Activated gamma-delta T cell (primary cell): ENCODE measurements at places on chromosomes 6 and 20.

- no peak for DNase-seq
Measured at GRCh38 chr6:56347526-56347925, 100.1 kb upstream of the COL21A1 start.

- no peak for DNase-seq
Measured at GRCh38 chr6:40965046-40965445, 74.0 kb downstream of the UNC5CL start.

DNA sequence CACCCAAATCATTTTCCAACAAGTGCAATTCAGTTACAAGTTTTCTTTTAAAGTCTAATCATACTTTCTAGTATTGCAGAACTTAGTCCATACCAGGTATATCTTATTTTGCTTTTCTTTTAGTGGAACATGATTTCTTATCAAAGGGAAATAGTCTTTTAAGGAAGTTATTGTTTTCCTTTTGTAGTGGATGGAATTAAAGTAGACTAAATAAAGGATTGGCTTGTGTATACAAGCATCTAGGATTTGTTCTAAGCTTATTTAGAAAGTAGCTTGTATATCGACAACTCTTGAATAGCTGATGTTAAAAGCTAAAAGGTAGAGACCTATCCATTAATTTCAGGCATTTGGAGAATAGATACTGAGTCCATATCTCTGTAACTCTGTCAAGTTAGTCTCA is 14.8 kb downstream of the DCBLD1 start:
- DNase-seq: no peak

GRCh38 chr6:167296902-167297301 is 5.8 kb downstream of the UNC93A start:
- DNase-seq: no peak

DNA sequence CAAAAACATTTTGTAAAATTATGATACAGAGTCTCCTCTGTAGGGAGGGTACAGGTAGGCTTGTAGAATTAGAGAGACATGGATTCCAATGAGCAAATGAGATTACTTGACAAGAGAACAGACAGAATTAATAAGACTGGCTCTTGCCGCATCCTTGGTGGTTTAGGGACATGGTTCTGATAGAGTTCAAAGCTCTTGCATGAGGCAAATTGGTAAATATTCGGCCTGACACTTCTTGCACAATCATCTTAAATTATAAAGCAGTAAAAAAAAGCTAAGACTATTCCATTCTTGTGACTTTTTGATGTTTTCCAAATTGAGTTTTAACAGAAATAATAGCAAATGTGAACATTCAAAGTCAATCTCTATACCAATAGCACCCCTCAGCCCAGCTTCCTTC is 14.9 kb upstream of the KLHL31 start:
- DNase-seq: no peak

GRCh38 chr6:119350202-119350951 is 816 bp upstream of the MAN1A1 start:
- DNase-seq: no peak

- no peak for DNase-seq
Measured at GRCh38 chr6:56595490-56596122, 47.1 kb downstream of the DST start.

GRCh38 chr6:66796987-66797386 is 1090.0 kb upstream of the EYS start:
- DNase-seq: no peak

GRCh38 chr6:89834884-89835792 is 5.5 kb downstream of the CASP8AP2 start:
- DNase-seq: no peak

GRCh38 chr20:58389968-58390658 is 1.1 kb downstream of the VAPB start:
- no peak for DNase-seq

- DNase-seq: no peak
Measured at GRCh38 chr6:105799056-105799455, 287.1 kb upstream of the PRDM1 start.

DNA sequence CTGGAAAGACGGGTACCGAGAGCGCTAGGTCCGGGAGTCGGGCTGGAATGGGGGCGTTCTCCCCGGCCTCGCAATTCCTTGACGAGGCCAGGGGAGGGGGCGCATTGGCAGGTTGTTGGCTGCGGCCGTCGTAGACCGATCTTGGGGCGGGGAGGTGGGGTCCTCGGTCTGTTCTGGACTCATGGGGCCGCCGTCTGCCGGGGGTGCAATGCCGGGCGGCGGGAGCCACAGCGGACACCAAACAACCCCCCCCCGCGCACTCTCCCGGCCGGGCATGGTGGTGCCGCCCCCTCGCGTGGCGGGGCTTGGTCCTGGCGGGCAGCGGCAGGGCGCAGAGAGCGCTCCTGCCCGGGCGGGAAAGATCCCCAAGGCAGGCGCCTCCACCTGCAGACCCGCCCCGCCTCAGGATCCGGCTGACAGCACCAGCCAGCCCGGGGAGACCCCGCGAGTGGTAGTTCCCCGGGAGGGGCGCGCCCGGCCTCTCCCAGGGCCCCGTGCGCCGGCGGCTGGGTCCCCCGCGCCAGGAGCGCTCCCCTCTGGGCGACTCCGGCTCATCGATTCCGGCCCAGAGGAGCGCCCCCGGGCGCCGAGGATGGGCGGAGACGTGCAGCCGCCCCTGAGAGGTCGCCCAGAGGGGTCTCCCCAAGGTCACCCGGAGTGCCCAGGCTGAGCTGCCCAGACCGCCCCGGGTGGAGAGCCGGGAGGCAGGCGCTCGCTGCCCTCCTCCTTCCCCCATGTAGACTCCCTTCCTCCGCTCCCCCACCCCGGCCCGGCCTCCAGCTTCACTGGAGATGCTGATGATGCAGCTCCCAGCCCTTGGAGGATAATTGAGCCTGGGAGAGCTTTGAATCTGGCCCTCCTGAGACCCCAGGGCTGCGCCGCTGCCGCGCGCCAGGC is 709 bp downstream of the PPP1R16B start:
- peak; percentile 46 for DNase-seq

DNA sequence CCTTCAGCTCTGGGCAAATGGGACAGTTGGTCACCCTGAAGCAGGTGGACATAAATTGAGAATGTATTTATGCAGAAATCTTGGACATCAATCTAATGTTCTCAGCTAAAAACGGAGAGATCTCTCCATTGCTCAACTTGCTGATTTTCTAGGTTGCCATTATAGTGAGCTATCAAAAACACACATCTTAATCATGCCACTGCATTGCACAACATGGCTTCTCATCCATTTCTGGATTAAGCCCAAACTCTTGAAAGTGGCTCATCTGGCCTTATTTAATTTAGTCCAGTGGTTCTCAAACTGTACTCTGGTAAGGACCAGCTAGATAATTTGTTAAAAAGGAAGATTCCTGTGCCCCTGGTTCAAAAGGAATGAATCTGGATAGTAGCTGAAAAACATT is 324.9 kb upstream of the CITED2 start:
- no peak for DNase-seq

DNA sequence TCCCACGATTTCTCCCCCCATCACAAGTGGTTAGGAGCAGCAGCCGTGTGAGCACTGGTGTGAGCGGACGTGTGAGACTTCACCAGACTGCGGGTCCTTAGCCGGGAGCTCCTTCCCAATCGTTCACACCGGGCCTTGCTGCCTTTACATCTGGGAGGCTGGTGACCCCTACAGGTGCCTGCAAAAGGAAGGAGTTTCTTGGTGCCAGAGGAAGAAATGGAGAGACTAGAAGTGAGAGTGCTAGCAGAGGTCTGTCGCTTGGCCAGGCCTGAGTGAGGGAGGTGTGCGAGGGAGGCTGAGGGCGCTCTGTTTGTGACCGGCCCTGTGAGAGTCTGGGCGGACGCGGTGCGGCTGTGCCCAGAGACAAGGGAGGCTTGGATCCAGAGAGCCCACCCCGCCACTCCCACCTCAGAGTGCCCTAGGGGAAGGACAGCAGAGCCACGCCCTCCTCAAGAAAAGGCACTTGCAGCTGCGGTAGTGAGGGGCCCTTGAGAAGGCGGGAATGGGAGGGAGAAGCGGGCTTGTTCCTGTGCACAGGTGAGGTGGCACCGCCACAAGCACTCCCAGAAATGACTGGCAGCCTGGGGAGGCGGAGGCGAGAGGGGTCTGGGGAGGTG is 10.0 kb upstream of the ARMC2 start:
- no peak for DNase-seq

GRCh38 chr6:31763619-31763940 is 1.1 kb downstream of the SAPCD1 start:
- no peak for DNase-seq

GRCh38 chr6:159572439-159573110 is 120.5 kb downstream of the SOD2 start:
- no peak for DNase-seq

GRCh38 chr6:143062551-143062950 is 1.9 kb downstream of the AIG1 start:
- no peak for DNase-seq

GRCh38 chr6:142716097-142716496 is 228.9 kb downstream of the HIVEP2 start:
- DNase-seq: no peak

DNA sequence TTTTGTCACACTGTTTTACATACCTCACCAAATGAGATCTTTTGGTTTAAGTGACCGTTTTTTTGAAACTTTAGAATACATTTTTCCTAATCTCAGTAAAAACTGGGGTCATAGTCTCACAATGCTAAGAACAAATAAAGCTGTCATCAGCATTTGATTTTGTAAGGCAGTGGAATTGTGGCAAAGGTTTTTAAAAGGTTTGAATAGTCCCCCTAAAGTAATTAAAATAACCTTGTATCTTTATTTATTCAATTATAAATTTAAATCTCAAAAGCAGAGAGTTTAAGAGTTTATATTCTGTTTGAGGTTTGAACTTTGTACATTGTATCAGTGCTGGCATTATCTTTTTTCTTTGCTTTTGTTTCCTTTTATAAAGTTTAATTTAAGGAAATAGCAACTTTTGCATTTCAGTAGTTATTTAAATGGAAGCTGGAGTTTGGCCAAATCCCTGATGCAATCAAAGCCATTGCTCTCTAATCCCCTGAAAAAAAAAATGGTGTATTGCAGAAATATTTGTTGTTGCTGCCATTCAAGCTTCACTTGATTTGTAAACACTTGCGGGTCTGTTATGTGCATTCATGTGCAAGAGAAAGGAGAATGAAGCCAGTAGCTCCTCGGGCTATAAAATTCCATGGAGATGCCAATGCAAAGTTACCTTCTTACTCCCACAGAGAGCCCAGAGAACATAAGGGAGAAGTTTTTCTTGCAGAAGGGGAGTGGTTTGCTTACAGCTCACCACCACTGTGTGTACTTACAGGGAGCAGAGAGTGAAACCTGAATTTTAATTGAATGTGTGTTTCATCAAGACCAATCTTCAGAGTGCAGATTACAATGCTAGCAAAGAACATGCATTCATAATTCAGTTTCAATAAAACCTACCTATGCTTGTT is 391.8 kb downstream of the ARHGAP18 start:
- no peak for DNase-seq

GRCh38 chr20:9203081-9203447 is 134.2 kb downstream of the PLCB4 start:
- no peak for DNase-seq

- DNase-seq: no peak
Measured at GRCh38 chr20:32523613-32524213, 61.4 kb downstream of the NOL4L start.

DNA sequence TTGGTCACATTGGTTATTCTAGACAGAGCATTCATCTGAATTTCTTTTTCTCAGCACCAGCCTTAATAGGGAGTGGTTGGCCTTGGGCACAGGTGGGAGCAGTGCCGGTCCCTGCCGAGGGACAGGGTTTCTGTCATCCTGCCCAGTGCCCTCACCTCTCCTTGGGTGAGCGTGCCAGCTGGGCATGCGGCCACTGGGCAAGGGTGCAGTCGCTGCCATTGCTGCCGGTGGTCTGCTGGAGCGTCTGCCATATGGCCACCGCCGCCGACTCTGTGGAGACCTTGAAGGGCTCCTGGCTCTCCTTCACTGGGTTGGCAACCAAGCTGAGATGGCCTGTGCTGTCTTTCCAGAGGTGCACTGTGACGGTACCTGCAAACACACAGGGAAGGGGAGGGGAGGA is 16.4 kb upstream of the UQCC2 start:
- no peak for DNase-seq

- DNase-seq: no peak
Measured at GRCh38 chr6:23087471-23087870, 518.1 kb downstream of the HDGFL1 start.

- no peak for DNase-seq
Measured at GRCh38 chr20:63140514-63141433, 75.2 kb downstream of the YTHDF1 start.

DNA sequence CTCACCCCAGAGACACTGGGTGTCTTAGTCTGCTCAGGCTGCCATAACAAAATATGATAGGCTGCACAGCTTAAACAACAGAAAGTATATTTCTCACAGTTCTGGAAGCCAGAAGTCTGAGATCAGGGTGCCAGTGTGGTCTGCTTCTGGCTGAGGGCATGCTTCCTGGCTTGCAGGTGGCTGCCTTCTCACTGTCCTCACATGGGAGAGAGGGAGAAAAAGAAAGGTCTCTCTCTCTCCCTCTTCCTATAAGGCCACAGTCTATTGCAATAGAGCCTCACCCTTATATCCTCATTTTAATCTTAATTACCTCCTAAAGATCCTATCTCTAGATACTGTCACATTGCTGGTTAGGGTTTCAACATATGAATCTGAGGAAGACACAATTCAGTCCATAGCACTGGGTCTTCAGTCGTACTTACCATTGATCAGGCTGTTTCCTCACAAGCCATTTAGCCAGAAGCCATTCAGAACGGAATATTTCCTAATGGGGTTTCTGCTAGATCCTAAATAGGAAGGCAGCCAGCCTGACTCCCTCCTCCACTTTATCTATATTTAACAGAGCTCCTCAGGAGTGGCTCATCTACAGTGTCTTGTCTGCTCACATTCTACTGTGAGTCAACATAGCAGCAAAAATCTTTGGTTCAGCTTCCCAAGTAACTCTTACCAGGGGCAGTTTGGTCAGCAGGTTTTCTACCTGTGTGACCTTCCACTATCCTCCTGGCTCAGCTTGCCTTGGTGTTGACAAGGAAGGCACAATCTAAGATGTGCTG is 42.2 kb downstream of the CD164 start:
- no peak for DNase-seq

- DNase-seq: no peak
Measured at GRCh38 chr20:63496596-63497120, 2.2 kb downstream of the EEF1A2 start.

DNA sequence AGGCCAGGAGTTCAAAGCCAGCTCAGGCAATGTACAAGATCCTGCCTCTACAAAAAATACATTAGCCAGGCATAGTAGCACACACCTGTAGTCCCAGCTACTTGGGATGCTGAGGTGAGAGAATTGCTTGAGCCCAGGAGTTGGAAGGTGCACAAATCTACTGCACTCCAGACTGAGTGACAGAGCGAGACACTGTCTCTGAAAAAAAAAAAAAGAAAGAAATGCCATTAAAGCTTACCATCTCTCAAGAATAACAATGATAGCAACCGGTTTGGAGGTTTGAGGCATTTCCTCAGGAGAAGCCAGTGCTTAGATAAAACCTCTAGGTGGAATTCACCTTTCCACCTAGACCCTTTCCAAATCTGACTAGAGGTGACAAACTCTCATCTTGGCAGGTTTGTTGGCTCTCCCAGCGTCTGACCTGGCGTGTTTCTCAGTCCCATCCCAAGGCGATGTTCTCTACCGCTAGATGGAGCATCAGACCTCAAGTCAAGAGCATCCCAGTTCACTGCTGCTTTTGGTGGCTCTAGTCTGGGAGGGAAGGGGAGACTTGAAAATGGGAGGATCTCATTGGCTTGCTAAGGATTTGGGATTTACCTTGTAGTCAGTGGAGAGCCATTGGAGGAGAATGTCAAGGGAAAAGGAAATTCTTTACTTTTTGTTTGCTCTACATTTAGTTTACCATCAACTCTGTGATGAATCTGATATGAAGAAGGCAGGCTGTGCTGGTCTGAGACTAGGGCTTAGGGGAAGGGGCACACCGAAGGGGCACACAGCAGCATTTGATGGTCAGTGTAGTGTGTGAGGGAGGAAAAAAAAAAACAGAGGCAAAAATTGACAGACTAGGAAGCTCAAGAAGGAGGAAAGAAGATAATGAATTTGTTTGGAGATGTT is 67.9 kb downstream of the NCOA7 start:
- DNase-seq: no peak
